Stimulated activated CD4-positive, alpha-beta T cell treated with anti-CD3 and anti-CD28 coated beads, Interleukin-1b, Interleukin-23, amount 100 ng/mL, for 1 hour (primary cell): ENCODE measurements at places on chromosomes 5 and 9.

DNA sequence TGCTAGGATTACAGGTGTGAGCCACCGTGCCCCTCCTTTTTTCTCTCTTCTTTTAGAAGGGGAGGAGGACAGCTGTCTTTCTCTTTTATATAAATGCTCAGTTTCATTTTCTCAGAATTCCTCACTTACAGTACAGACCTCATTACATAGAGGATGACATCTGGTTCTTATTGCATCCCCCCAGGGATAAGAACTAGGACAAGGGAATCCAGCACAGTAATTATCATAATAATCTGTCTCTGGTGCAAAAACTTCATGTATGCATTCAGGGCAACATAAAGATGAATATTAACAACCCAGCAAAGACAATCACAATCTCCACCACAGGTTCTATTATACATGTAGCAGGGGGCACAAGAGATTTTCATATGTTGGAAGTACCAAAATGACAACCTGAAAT is 5.1 kb downstream of the SPZ1 start:
- DNase-seq = no peak

DNA sequence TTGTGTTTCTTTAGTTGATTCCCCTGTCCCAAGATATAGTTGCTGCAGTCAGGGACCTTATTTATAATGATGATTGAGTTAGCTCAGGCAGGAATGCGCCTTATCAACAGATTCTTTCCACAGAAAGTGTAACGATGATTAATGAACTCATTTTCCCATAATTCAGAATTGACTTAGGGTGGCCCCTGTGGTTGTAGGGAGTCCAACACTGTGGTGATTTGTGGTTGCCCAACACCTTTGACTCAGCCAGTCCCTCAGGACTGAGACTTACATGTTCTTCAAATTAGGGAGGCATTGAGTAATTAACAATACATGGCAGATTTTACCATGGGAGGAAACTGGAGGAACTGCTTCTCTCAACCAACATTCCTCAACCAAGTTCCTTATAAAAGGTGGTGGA is 221.9 kb downstream of the GABRG2 start:
- DNase-seq = no peak

- DNase-seq = no peak
Measured at GRCh38 chr9:121801579-121801978, 150.1 kb downstream of the DAB2IP start.

GRCh38 chr5:17233488-17233887 is 16.1 kb downstream of the BASP1 start:
- DNase-seq = no peak

- no peak for DNase-seq
Measured at GRCh38 chr5:107425541-107426031, 245.2 kb downstream of the EFNA5 start.

DNA sequence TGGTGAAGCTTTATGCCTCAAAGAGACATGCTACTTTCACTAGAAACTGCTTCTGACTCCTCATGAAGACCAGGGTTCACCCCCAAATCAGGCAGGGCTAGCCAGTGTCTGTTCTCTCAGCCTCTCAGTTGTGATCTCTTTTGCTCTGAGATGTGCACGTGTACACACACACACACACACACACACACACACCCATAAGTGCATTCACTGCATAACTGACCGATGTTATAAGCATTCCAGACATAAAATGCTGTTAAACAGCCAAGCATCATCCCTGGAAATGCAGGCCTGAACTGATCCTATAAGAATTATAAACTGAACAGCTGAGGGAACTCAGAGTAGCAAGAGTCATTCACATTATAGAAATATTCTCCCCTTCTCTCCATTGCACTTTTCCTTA is 85.0 kb downstream of the FSTL4 start:
- no peak for DNase-seq

GRCh38 chr5:6705959-6706358 is 7.3 kb upstream of the TENT4A start:
- DNase-seq = no peak

- DNase-seq = no peak
Measured at GRCh38 chr9:22175972-22176545, 167.0 kb upstream of the CDKN2B start.

- DNase-seq = no peak
Measured at GRCh38 chr5:22594491-22594890, 258.7 kb downstream of the CDH12 start.

DNA sequence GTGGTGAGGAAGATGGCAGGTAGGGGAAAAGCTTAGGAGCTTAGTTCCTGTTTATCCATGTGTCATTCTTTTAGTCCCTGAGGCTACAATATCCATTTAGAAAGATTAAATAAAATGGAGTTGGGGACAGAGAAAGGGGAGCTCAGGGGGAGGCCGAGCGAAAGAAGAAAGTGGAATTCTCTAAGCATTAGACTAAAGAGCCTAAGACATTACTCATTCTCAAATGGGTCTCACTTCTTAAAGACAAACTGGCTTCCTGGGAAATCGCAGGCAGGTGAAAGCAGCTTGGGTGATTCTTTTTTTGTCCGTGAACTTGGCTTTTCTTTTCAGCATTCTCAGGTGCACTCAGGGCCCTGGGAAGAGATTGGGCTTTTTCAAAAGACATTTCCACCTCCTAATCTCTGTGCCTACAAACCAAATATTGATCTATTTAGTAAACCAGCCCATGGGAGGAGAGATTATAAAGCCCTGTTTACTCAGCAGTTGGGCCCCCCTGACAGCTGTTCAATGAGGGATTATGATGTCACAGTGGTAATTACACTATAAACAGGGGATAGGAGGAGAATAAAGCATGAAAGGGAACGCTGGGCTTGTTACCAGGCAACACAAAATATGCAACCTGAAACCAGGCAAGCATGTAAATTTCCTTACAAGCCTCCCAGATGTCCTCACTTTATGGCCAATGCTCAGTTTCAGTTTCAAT is 584.0 kb downstream of the ACTL7B start:
- DNase-seq = no peak

DNA sequence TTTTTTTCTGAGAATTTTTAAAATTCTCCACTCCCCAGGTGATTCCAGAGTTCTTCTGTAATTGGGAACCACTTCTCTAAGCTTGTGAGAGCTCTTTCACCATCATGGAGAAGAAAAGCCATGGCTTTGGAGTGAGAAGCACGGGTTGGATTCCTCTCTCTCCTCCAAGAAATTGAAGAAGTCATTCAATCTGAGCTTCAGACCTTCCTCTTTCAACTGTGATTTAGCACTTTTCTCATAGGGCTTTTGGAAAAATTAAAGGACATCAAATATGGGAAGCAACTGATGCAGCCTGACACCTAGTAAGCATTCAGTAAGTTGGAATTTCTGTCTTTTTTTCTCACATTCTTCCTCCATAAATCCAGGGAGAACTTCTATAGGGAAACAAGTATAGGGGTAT is 580.4 kb upstream of the KLF4 start:
- DNase-seq = no peak

- no peak for DNase-seq
Measured at GRCh38 chr9:106859957-106860720, 2.8 kb upstream of the ZNF462 start.
